C1 segment of cervical spinal cord (tissue), 14 donors: ENCODE measurements at places on chromosomes 16 and 17.

DNA sequence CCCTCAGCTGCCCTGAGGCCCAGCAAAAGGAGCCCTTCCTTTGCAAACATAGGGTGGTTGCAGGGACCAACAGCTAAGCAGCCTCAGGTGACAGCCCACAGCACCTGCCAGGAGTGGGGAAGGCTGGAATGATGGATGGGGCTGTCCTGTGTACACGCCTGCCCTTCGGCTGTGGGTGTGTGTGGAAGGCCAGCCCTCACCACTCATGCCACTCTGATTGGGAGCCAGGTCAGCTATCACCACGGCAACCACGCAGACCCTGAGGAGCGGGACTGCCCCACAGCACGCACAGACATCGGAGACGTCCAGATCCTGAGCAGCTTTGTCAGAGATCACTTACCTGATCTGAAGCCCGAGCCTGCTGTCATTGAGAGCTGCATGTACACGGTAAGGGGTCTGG, 11.9 kb downstream of the PIPOX start:
- no peak for DNase-seq

GRCh38 chr17:55289106-55289446, 24.3 kb downstream of the HLF start:
- DNase-seq, result no peak

- DNase-seq, result no peak
These were observed 12.7 kb downstream of the TMEM11 start for GRCh38 chr17:21201298-21201595.

DNA sequence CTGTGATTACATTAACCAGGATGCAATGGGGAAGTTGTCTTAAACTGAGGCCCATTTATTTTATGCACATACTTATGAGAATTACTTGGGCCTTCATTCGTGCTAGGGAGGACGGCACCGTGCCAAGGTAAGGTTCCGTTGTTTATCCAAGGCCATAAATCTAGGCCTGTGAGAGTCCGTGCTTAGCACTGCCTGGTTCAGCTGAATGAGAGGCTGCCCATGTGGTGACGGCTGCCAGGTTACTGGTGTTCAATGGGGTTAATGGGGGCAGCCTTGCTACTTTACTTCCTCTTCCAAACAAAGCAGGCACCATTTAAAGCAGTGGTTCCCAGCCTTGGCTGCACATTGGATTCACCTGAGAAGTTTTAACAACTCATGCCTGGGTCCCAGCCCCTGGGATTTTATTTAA, 135.1 kb upstream of the NOL11 start:
- no peak for DNase-seq

GRCh38 chr16:58814348-58814801, 80.3 kb upstream of the GOT2 start:
- peak; percentile 54 for DNase-seq

DNA sequence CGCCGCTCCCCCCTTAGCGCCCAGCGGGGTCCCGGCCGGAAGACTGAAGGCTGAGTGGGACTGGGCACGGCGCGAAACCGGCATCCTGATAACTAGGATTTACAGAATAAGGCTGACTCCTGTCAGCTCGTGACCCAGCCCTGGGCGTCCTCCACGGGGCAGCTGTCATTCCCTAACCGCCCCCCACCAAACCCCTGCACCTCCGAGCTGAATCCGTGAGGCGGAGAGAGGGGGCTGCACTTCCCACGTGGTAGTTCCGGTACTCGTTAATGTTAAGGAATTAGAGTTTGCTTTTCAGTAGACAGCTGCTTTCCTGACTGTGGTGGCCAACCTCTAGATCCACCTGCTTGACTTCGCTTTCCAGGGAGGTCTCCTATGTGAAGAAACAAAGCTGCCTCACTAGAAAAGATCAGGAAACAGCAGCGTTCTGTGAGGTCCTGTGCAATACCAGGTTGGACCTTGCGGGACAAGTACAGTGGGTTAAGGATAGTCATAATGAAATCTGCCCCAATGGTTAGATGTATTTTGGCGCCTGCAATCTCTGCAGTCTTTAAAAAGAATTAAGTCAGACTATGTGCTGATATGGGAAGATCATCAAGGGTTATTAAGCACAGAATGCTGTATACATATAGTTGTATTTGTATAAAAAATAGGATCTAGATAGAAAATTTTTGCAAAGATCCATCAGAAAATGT, 1.1 kb upstream of the WBP2 start:
- no peak for DNase-seq

- DNase-seq, result no peak
These were observed 10.6 kb downstream of the ZNF668 start for GRCh38 chr16:31063495-31063842.

DNA sequence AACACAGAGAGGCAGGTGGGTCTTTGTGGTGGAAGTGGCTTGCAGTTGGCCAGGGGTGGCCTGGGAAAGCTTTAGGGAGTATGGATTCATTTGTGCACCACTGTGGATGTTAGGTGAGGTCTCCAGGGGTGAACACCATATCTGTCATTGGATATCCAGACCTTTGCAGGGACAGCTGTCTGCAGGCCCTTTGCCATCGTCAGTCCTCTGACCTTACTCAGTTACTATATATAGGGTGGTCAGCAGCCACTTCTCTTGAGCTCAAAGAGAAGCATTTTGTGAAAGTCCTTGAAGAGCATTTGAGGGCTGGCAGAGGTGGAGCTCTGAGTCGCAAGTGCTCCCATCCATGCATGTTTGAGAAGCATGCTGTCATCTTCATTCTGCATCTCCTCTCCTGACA, 40.4 kb downstream of the TMEM11 start:
- no peak for DNase-seq

- peak; percentile 25 for DNase-seq
These were observed 44.0 kb downstream of the PLCG2 start for GRCh38 chr16:81823111-81823510.

GRCh38 chr17:1331708-1332107, 52.2 kb downstream of the TRARG1 start:
- no peak for DNase-seq

- DNase-seq, result no peak
These were observed 190.6 kb downstream of the MAF start for GRCh38 chr16:79409978-79410377.

- DNase-seq, result no peak
These were observed 18.9 kb upstream of the HERPUD1 start for GRCh38 chr16:56912746-56913708.

DNA sequence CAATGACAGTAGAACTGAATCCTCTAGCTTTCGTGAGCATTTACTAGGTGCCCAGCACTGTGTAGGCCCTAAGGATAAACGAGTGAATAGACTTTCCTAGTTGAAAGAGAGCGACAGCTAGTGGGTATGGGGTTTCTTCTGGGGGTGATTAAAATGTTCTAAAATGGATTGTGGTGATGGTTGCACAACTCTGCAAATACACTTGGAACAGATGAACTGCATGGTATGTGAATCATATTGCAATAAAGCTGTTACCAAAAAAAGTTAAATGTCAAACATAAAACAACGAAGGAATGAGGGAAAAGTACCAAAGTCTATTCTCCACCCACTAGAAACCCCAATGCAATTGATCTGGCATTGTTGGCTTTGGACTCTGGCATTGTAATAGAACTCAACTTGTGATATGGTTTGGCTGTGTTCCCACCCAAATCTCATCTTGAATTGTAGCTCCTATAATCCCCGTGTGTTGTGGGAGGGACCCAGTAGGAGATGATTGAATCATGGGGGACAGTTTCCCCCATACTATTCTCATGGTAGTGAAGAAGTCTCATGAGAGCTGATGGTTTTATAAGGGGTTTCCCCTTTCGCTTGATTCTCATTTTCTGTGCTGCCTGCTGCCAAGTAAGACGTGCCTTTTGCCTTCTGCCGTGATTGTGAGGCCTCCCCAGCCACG, 70.5 kb downstream of the MARF1 start:
- DNase-seq, result no peak

GRCh38 chr16:30958175-30959079, 873 bp downstream of the SETD1A start:
- no peak for DNase-seq

GRCh38 chr17:80285237-80285920, 24.7 kb downstream of the RNF213 start:
- DNase-seq, result no peak

DNA sequence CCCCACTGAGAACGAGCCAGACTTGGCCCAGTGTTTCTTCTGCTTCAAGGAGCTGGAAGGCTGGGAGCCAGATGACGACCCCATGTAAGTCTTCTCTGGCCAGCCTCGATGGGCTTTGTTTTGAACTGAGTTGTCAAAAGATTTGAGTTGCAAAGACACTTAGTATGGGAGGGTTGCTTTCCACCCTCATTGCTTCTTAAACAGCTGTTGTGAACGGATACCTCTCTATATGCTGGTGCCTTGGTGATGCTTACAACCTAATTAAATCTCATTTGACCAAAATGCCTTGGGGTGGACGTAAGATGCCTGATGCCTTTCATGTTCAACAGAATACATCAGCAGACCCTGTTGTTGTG, 631 bp downstream of the BIRC5 start:
- no peak for DNase-seq

GRCh38 chr16:75703306-75703705, 2.0 kb upstream of the DUXB start:
- DNase-seq, result no peak

DNA sequence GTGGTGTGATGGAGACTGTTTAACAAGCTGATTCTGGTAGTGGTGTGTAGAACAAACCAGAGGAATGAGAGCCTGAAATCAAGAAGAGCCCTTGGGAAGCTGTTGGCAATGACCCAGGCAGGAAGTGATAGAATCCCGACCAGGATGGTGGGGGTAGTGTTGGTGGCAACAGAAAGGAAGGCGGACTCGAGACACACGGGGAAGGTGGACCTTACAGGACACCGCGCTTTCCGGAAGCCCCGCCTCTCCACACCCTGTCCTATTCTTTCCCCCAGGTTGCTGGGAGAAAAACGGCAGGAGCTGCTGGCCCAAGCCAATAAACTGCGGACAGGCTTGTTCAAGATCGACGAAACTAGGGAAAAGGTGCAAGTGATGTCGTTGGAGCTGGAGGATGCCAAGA, 30.0 kb upstream of the KDM6B start:
- DNase-seq, result no peak

DNA sequence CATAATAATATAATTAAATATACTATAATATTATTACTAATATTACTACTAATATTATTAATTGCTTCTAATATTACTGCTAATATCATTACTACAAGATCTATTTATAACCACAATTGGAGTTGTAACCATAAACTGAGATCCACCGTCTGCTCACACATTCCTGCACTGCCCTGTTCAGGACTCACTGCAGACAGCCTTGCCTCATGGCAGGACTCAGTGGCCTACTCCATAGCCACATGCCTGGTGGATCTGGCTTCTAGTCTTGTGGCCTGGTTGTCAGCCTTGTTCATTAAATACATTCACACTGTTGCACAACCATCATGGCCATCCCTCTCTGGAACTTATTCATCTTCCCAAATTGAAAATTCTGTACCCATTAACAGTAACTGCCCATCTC, 48.0 kb downstream of the SRL start:
- no peak for DNase-seq

- no peak for DNase-seq
These were observed 400 bp downstream of the CCDC42 start for GRCh38 chr17:8744086-8744785.

DNA sequence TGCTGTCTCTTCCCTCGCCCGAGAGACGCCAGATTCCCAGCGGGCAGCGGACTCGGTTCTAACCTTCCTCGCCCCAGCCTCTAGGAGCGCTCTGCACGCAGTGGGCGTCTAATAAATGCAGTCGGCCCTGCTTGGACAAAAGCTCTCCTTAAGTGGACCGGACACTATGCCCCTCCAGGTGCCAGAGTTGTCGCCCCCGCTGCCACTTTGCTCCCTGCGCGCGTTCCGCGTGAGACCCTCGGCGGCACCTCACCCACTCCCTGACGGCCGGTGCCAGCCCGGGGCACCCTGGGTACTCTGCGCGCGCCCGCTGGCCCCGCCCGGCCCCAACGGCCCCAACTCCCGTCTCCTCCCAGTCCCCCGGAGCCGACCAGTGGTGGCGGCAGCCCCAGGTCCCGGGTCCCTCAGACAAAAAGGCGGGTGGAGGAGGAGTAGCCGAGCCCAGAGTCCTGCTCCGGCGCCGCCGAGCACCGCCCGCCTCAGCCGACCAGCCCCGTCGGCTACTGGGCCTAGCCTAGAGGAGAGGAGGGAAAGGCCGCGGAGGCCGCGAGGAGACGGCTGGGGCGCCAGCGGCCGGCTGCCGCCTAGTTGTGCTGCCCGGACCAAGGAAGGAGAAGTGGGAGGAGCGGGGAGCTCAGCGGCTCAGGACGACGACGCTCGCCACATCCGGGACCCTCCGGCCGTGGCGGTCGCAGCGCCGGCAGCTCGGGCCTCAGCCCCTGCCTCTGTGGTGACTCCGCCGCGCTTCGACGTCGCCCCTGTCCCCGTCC, 123.0 kb downstream of the GOSR1 start:
- DNase-seq, result peak; percentile 46

DNA sequence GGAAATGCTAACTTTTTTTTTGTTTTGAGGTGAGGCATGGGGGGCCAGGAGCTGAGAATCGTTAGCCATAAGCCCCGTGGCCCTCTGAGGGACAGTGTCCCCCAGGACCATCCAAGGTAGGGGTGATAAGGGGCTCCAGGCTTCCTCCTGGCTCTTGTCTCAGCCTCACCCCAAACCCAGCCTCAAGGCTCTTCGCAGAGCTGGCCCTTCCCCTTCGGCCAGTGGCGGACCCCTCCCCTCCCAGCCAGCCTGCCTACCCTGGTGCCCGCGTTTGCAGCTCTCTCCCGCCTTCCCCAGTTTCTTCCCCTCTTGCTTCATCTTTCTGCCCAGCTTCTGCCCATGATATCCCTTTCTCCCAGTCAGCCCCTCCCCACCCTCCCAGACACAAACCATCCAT, 22.7 kb upstream of the ATP2A3 start:
- DNase-seq, result no peak

GRCh38 chr16:87918338-87918737, 18.0 kb downstream of the CA5A start:
- peak; percentile 36 for DNase-seq

DNA sequence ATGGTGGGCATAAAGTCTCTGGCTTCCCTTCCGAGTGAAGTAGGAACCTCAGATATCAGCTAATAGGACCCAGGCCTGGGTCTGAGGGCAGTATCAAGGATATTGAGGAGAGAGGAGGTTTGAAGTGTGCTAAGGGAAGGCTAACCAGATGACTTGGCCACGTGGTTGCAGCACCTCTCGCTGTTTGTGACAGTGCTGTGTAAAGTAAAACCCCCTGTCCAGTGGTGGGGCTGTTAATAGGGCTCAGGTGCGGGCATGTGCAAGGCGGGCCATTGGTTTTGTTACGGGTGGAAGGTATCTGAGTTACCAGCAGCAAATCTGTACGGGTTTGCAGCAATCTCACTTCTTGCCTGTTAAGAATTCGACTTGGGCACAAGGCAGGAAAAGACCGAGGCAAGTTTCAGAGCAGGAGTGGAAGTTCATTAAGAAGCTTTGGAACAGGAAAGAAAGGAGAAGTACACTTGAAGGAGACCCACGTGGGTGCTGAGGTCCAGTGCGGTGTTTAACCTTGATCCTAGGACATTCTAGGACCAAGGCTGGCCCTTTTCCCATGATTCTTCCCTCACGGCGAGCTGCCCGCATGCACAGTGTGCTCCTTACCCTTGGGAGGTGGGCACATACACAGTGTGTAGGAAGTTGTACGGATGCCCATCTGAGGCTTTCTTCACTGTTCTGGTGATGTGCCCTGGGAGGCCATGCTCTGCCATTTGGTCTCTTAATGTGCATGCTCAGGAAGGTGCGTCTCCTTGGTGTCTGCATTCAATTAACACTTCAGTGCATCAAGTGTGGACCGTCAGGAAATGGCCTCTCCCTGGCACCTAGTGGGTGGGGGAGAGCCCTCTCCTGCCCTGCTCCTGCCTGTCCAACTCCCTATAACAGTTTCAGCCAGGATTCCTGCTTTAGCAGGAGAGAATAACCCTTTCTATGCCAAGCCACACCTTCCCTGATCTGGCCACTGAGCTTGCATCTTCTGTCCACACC, 20.3 kb downstream of the SGF29 start:
- no peak for DNase-seq

GRCh38 chr17:18259621-18260331, 686 bp upstream of the MIEF2 start:
- DNase-seq, result no peak
